ENCODE measurements at places on chromosomes 7 and 10.

DNA sequence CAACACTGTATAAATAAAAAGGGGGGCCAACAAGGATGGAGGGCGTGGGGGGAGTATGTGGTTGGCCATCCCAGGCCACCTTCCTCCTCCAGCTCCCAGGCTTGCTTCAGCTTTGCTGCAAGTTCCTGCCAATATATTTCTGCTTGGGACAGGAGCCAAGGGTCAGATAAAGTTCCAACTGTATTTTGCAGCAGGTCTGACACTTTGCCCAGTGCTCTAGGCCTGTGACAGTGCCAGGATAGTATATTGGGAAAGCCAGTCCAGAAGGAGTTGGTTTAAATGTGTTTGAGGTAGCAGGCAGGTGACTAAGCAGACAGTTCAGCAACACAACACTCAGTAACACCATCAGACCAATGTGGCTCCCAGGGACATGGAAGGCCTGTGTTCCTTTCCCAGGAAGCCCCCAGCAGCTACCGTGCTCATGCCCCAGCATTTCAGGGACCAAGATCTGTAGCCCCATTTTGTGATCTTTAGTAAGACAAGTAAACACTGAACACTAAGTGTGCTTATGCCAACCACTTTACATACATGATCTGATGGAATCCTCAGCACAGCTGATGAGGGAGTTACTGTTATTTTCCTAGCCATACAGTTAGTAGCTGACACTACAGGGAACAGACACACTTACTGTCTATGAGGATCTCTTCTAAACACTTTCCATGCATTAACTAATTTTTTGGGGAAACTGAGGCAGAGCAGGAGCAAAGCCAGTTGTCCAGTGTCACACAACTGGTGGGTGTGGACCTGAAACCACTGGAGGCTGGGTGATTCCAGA is 38.9 kb downstream of the DNAJB12 start:
- DNase-seq, result no peak

DNA sequence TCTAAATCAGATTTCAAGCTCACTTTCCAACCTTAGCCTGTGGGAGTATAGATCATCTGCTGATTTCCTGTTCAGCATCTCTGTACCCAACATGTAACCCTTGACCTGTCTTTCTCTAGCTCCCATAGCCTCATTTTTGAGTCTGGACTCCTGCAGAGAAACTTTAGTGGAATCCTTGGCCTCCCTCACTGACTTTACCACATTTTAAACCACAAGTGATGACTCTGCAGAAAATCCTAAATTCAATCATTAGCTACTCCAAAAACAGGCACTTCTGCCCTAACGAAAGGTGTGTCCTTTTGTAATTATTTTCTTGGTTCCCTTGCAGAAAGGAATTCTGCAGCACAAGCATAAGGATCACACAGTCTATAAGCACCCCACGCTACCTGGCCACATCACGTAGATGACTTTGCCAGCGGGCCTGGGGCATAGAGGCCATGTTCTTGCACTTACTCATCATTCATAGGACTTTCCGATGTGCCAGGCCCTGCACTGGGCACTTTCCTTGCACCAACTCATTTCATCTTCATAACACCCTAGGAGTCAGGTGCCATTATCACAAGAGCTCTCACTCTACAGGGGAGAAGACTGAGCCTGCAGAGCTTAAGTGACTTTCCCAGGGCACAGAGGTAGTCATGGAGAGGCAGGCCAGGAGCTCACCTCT is 57.2 kb upstream of the OPALIN start:
- no peak for DNase-seq

DNA sequence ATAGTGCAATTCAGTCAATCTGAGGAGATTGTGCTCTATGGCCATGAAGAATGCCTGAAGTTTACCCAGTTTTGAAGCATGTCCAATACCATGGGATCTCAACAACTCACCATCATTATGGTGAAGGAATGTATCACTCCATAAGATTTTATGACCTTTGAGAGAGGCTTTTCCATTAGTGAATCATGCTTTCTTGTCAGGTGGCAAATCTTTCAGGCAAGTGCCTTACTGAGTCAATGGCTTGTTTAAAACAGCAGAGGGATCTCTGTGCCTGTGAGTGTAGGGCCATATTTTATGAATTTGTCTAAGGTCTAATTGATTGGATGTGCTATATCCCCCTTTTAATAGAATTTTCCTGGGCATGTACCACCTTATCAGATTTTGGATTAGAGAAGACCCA is 131.5 kb downstream of the CCDC7 start:
- DNase-seq, result no peak

DNA sequence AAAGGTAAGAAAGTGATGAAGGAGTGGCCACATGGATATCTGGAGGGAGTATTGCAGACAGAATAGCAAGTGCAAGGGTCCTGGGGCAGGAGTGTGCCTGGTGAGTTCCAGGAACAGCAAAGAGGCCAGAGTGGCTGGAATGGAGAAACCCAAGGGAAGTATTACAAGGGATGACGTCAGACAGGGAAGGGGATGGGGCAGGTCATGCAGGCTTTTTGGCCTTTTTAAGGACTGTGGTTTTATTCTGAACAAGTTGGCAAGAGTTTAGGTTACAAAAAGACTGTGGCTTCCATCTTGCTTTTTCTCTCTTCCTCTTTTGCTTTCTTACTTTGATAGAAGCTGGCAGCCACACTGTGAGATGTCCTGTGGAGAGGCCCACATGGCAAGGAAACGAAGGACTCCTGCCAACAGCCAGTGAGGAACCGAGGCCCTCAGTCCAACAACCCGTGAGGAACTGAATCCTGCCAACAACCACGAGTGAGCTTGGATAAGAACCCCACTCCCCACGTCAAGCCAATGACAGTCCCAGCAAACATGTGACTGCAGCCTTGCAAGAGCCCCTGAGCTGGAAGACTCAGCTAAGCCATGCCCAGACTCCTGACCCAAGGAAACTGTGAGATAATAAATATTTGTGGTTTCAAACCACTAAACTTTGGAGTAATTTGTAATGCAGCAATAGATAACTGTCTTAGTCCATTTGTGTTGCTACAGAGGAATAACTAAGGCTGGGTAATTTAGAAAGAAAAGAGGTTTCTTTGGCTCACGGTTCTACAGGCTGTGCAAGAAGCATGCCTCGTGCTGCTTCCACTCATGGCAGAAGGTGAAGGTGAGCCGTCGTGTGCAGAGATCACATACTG is 19.8 kb upstream of the KDM7A start:
- DNase-seq, result no peak

- no peak for DNase-seq
Observed at GRCh38 chr10:12657489-12657888, 308.1 kb downstream of the CAMK1D start.

- no peak for DNase-seq
Observed at GRCh38 chr7:115962340-115962739, 68.2 kb downstream of the TFEC start.

GRCh38 chr10:46534828-46535524 is 21.5 kb downstream of the GPRIN2 start:
- DNase-seq, result no peak

- no peak for DNase-seq
Observed at GRCh38 chr7:64959072-64959747, 31.6 kb downstream of the ZNF117 start.

DNA sequence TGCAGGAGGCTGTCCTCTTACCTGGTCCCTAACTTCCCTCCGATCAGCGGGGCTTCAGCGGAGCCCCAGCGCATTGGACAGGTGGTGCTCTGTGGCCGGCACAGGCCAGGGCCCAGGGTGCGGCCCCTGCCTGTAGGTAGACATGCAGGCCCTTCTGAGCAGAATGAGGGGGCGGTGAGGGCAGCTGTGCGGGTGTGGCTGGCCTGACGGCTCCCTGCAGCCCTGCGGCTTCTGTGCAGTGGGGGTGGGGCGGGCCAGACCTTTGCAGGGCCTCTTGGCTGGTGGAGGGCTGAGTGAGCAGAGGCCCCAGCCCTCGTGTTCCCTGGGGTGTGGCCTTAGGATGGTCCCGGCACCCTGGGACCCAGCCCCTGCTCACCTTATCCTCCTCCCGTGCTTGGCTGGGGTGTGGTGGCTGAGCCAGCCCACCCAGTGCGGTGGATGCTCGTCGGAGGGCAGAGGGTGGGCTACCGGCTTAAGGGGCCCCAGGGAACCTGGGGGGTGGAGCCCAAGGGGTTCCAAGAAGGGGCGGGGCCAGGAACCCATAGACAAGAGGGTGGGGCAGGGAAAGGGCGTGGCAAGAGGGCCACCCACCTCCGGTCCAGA is 175.2 kb upstream of the TNRC18 start:
- no peak for DNase-seq

DNA sequence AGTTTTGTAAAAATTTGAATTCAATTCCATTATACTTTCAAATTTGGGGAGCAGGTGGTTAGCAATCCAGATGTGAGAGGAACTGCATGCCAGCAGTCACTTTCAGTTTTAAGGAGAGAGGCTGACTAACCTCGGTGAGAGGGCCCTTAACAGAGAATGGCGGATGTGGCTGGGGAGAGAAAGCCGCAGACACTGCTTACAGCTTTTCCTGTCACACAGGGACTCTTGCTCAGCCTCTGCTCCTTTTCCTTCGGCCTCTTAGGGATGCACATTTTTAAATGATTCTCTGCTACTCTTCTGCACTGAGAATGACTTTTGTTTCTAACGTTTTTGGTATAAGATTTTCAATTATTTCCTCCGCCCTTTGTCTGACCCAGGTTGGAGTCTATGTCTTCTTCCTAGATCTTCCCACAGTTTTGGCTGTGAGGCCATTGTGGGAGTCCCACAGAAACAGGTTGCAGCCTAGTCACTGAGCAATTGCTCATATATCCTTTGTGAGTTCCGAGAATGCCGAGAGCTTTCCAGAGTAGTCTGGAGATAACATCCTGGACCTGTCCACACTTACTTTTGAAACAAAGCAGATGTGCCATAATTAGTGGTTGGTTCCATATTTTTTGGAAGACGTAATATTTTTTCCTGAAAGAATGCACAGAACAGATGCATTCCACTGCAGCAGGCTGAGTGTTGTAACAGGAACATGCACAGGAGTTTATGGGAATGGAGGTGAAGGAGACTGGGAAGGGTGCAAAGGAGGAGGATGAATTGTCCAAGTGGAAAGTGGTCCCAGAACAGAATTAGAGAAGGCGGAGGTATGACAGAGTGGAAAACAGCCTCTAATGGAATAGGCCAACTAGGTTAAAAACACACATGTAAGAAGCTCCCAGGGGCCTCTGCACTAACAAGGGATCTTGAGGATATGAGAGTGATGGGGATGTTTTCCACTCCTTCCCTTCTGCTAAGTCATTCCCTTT is 168.0 kb upstream of the ZNF32 start:
- DNase-seq, result no peak

- DNase-seq, result no peak
Observed at GRCh38 chr10:60965696-60966095, 21.7 kb upstream of the RHOBTB1 start.

GRCh38 chr7:19537942-19538401 is 170.9 kb downstream of the POLR1F start:
- DNase-seq, result no peak

- no peak for DNase-seq
Observed at GRCh38 chr7:28155019-28155660, 25.5 kb downstream of the JAZF1 start.

GRCh38 chr10:124867304-124867703 is 65.7 kb downstream of the ABRAXAS2 start:
- no peak for DNase-seq

- DNase-seq, result no peak
Observed at GRCh38 chr7:90579181-90579688, 16.9 kb upstream of the CDK14 start.

DNA sequence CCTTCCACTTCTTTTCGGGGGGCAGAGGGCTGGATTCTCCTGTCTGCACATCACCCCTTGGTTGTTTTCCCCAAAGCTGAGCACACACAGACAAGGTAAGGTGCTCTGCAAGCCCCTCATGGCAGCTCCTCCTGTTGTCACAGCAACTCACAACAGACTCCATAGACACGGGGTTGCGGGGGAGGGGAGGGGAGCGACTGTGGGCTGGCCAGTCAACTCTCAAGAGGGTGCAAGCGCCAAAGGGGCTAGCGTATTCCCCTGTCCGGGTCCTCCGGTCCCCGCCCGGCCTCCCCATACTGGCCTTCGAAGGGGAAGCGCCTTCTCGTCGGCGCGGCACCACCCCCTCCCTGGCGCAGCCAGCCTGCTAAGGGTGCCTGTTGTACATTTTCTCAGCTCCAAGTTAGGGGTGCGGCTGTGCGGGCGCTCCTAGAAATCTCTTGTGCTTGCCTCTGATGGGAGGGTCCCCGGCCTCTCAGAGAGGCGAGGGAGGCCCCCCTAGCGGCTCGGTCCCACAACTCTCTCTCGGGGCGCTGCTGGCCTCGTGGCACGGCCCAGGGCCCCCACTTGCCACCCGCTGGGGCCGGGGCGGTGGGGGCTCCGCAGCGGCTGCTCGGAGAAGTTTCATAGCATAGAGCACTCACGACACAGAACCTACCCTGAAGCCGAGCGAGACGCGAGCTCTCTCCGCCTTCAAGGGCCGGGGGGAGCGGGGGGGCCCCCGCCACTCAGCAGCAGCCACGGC is 498 bp downstream of the RHOBTB1 start:
- DNase-seq, result no peak

GRCh38 chr7:117084286-117084685 is 131.0 kb downstream of the ST7 start:
- no peak for DNase-seq

DNA sequence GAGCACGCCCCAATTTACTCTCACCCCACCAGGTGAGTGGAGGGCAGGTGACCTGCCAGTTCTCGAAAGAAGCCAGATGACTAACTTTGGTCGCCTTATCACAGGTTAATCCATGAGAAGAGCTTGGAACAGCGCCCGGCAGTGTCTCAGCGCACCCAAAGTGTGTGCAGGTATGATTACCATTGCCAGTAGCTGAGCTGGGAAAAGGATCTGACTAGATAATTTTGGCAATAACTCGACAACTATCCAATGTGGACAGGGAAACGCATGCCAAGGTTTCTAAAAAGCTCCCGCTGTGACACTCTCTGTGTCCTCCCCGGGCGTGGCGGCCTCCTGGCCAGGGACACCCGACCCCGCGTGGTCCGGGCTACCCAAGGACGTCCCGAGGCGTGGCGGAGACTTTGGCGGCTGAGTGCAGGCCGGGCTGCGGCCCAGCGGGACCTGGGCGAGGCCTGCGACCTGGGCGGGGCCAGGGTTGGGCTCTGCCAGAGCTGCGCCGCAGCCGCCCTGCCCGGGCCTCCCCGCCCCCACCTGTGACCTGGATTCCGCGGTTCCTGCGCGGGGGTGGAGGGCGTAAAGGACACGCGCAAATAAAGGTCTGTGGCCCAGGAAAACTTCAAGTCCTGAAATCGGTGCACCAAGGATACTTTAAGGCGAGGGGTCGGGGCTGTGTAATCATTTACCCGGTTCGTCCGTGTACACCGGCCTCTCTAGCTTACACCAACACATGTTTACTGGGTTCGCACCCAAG is 13.7 kb upstream of the WAPL start:
- peak; percentile 63 for DNase-seq

DNA sequence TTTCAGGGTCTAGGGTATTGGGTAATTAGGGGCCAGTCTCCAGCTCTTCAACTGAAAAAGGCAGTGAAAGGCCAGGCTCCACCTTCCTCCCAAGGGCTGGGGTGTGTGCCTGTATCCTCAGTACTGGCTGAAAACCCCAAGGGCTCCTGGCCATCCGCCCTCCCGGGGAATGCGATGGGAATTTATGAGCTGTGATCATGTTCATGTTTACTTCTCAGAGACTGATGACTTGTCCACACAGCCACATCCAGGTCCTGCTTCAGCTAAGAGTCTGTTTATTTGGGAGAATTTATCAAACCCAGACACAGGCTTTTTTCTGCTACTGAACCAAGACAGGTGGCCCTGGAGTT is 91.7 kb downstream of the CCDC3 start:
- DNase-seq, result no peak
